ENCODE measurements at places on chromosomes 6 and 20. TPM values are rescaled to one million over a fixed set of nuclear protein-coding genes. Genes with fewer than 3 reads are reported as not detected.

Gene SLC17A1
- polyA plus RNA-seq: 0.09 TPM

Gene ADGRB3
- polyA plus RNA-seq: 8.3 TPM

Gene SLC17A9
- 8.1 TPM for polyA plus RNA-seq

Gene SYNJ2
- polyA plus RNA-seq: 14.3 TPM

Gene MICB
- polyA plus RNA-seq: 0.73 TPM

Gene SLC9A8
- polyA plus RNA-seq: 11.3 TPM

Gene ZC2HC1B
- not detected for polyA plus RNA-seq

DNA sequence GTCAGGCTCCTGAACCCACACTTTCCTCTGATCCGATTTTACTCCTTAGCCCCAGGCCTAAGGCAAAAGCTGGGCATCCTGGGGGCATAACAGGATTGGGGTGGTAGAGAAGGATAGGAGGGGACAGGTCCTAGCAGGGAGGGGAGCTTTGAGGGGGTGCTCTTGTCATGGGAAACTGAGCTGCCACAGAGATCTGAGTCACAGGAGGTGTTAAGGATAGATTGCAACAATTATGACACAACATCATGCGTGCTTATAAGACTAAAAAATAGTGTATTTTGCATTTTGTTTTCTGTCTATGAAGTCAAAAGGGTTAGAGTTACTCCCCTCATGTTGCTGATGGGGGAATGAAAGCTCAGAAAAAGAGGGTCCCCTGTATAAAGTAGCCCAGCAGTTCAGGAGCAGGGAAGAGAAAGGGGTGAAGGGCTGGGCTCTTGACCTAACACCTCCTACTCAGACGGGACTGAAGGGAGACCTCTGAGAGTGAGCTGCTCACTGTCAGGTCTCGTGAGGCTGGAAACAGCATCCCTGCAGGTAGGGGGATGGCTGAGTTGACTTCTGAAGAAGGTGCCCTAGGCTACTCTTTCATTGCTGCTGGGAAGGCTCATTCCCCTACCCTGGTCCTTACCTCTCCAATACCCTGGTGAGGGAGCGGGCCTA, 2.0 kb downstream of the GLP1R start:
- no peak for DNase-seq

GRCh38 chr6:134145786-134146185, 93.4 kb upstream of the SLC2A12 start:
- no peak for DNase-seq

- DNase-seq: no peak
These were observed 474.1 kb downstream of the RNF144B start for GRCh38 chr6:18861204-18861603.

DNA sequence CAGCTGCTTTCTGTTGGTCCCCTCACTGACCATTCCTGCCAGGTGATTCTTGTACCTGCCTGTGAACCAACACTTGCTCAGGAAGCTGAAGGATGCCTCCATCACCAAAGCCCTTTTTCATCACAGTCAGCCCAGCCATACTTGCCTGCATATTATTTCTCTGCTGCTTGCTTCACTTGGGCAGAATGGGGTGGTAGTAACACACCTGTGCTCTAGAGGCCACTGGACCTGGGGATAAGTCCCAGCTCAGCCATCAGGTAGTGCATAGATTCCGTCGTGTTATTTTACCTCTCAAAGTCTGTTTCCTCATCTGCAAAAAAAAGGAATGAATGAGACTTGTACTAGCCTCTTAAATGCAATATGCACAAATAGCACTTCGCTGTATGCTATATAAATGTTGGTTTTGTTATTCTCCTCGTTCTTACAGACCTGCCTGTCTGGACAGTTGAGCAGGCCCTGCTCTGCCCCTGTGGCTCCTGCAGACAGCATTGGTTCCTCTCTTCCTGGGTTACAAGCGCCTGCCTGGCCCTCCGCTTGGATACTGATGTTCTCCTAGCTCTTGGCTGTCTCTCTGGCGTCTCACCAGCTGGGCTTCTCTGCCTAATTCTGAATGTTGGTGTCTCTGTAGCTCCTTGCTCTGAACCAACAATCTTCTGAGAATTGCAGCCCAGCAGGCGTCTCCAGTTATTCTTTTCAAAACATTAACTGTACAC, 151.8 kb downstream of the UNC5CL start:
- no peak for DNase-seq

DNA sequence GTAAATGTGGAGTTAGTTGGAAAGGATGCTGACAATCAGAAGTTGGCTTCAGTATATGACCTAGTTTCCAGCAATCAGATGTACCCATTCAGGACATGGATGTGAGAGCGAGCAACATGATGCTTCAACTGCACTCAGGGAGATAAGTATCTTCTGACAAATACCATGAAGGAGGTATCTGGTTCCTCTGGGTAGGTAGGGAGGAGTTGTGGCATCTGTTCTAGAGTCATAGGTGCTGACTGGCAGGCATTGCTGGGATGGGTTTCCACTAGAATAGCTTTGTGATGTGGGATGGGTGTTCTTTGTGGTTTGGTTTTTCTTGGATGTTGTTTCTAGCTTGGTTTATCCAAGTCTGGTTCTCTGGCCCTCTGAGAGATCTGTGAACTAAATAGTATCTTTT, 3.9 kb upstream of the REV3L start:
- no peak for DNase-seq

- no peak for DNase-seq
These were observed 17.0 kb upstream of the MEP1A start for GRCh38 chr6:46776070-46776712.

- DNase-seq: no peak
These were observed 223.9 kb downstream of the TSHZ2 start for GRCh38 chr20:53195876-53196610.

DNA sequence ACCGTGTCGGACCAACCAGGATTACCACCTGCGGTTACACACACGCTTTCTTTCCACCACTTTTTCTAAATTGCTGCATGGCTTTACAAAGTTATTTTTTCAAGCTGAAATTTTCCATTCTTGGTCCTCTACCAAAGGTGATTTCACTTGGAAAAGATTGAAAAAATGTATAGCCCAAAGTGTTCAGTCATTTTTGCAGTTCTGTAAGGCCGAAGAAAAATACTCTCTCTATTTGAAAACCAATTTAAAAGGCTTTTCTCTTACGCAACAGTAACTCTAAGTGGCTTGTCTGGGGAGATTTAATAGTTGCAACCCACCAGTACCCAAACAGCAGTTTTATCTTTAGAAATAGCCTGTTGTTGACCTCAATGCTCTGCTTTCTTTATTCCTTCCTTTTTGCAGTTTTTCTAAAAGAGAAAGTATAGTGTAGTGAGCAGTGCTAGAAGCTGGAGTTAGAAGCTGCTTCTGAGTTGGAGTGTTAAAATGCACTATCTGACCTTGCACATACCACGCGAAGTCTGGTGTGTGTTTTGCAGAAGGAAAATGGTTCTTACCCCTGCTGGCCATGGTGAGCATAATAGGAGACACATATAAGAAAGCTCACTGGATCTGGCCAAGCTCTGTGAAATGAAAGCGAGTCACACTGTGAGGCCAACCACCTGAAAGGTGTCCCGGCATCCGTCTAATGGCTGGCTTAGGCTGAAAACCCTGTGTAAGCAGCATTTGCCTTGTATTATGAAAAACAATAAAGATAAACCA, 271.6 kb upstream of the PRND start:
- DNase-seq: no peak

DNA sequence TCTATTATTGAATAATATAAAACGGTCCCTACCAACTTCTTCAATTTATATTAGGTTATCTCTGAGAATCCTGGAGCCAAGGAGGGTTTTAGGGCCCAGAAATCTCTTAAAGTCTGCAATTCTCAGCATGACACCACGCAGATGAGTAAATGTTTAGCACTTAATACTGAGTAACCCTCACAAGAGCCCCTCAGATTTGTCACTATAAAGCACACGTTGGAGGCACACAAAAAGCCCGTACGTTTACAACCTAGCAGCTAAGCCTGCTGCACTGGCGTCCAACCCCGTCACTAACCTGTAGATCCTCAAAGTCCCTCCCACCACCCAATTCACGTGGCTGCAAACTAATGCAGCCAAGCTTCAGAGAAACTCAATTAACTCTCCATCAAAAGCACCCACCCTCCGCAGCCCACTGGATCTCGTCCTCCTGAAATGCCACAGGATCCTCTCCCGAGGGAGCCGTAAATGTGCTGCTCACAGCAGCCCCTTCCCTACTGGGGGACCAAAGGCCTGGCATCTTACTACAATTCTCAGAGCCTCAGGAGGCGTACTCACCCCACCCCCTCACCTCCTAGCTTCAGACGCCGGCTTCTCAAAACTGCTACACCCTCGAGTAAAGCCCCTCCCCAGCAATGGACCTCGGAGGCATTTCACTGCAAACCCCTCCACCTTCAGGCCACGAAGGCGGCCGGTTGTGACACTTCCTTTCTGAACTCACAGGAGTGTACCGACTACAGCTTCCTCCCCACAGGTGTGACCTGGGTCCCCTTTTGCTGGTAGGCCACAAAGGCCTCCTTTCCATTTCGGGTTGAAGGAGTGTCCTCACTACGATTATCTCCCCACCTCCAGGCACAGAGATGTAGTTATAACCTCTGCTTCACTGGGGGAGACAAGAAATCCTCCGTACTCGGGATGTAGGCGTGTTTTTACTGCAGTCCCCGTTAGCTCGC, 909 bp downstream of the CPNE1 start:
- peak; percentile 54 for DNase-seq

- no peak for DNase-seq
These were observed 11.0 kb downstream of the VSX1 start for GRCh38 chr20:25070821-25071473.

DNA sequence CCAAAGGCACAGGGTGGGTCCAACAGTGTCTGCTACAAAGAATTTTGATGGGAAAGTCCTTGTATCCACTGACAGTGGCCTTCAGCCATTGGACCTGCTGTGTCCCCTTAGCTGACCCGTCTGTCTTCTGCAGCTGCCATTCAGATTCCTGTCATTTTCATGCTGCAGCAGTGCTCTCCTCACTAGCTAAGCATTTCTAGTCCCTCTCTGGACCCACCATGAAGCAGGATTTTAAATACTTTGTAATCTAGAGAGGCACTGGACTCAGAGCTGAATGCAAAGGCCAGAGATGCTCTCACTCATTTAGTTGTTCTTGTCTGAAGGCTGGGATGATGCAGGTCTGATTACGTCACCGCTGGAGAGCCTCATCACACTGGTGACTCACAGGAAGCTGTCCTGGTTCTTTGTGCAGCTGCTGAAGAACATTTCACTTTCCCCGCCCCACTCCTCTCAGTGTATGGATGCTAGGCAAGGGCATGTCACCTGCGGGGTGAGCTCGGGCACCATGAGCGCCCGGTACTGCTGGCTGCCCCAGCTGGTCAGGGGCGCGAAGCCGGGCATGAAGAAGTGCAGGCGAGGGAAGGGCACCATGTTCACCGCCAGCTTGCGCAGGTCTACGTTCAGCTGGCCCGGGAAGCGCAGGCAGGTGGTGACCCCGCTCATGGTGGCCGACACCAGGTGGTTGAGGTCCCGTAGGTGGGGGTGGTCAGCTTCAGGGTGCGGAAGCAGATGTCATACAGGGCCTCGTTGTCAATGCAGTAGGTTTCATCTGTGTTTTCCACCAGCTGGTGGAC, 19.4 kb upstream of the TUBB2A start:
- DNase-seq: peak; percentile 41

DNA sequence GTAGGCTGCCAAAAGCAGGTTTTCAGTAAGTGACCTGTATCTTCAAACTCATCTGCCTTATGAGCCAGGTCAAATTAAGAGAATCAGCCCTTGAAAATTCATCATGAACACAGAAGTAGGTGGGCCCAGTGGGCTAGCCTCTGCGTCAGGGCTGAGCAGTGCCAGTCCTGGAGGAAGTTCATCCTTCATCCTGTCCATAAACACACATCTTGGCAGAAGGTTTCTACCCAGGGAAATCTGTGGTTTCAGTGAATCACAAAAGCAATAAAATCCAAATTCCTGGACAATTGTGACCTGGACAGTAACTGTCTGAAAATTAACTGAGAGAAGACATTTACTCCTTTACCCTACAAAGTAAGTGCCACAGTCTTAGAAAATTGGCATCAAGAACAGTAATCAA, 72.4 kb downstream of the ATG5 start:
- no peak for DNase-seq

DNA sequence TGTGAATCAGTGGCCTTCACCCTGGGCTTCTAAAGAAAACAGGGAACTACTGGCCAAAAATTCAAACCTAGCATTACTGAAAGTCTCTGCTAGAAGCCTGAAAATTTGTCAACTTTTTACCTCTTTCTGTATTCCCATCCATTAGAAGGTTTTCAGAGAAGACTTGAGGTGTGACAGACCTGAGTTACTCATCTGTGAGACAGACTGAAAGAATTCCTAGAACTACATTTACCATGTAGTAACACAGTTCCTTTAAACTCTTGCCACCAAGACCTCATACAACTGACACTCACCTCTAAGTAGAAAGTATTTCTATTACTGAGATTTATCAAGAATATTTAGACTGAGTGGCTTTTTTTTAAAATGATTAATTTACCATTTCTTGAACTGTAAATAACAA, 4.5 kb downstream of the DPM1 start:
- no peak for DNase-seq

- no peak for DNase-seq
These were observed 52.5 kb downstream of the MKKS start for GRCh38 chr20:10381477-10381876.

DNA sequence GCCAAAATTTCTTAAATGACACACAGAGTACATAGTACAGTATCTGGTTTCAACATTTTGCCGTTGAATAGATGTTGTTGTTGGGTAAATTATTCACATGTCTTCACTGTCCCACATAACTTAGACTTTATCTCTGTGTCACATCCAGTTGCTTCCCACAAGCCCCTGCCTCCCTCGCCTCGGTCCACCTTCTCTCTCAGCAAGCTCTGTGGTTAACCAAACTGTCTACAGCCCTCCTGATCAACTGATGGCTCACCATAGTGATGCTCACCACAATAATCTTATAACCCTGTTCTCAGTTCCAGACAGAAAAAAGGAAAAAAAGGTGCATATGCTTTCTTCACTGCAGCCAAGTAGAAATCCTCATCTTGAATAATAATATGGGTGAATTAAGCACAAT, 23.0 kb downstream of the IL17F start:
- no peak for DNase-seq

GRCh38 chr6:13811627-13812358, 2.6 kb downstream of the MCUR1 start:
- peak; percentile 17 for DNase-seq

- DNase-seq: no peak
These were observed 113.3 kb downstream of the TASP1 start for GRCh38 chr20:13525225-13525940.

GRCh38 chr6:73923905-73924485, 228.0 kb downstream of the CD109 start:
- no peak for DNase-seq

- DNase-seq: no peak
These were observed 44.7 kb upstream of the SLC22A16 start for GRCh38 chr6:110520992-110521543.

GRCh38 chr6:125287718-125288117, 14.0 kb downstream of the HDDC2 start:
- DNase-seq: no peak
